ENCODE measurements at places on chromosomes 16 and 17.

DNA sequence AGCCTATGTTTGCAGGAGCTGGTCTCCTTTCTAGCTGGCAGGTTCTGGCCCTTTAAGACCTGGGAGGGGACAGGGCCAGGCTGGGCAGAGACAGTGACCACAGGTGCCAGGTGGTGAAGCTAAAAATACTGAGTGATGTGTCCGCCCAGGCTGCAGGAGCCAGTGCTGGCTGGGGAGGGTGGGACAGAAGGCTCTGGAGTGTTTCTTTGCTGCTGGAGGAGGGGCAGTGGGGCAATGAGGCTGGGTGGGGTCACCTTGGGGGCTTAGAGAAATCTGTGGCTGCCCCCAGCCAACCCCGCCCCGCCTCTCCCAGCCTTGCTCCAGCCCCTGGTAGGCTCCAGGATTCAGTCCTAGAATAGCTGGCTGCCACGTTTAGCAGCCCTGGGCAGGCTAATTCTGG is 30.4 kb upstream of the SBK1 start:
- DNase-seq = no peak

DNA sequence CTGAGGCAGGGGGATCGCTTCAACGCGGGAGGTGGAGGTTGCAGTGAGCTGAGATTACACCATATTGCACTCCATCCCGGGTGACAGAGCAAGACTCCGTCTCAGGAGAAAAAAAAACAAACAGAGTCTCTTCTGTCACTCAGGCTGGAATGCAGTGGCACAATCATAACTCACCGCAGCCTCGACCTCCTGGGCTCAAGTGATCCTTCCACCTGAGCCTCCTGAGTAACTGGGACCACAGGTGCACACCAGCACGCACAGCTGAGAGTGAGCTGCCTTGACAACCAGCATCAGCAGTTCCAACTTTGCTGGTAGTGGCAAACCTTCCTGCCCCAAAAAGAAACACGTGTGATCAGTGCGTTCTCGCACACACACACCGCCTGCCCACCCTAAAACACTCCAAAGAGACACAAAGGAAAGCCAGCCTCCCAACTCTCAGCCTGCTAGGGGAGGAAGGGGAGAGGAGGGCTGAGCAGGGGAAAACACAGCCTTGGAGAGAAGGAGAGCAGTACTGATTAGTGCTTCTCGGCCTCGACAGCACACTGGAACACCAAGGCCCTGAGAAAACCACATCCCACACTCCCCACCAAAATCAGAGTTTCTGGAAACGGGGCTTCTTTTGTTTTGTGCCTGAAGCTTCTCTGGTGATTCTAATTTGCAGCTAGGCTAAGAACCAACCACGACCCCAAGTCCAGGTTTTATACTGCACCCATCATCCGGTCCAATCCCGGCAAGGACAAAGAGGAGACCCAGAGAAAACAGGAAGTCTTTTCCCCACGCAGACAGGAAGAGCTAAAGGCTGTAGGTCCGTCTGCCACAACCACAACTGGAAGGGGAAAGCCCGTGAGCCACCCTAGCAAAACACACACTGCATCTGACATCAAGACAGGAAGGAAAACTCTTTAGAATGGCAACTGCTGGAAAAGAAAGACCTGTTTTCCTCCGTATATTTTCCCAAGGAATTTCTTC is 28.8 kb downstream of the ZCCHC14 start:
- peak; percentile 11 for DNase-seq

DNA sequence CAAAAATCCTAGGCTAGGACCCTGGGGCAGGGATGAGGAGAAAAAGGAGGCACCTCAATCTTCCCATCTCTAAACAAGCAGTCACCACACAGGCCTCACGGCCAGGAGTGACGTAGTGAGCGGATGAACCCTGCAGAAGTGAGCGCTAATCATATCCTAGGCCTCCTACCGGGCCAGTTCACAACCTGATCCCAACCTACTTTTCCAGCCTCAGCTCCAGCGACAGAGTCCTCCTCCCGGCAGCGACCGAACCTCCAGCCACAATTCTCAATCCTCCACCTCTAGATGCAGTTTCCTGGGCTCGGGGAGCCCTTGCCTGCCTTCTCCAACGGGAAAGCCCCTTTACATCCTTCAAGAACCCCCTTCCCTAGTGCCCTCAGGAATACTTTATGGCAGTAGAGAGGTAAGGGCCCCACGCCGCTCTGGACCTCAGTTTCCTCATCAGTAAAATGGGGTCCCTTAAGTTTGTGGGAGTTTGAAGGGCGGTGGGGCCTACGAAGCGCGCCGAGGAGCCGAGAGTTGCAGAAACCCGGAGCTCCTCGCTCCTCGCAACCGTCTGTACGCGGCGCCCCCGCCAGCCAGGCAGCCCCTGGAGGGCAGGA is 1.4 kb downstream of the ZNF668 start:
- no peak for DNase-seq

DNA sequence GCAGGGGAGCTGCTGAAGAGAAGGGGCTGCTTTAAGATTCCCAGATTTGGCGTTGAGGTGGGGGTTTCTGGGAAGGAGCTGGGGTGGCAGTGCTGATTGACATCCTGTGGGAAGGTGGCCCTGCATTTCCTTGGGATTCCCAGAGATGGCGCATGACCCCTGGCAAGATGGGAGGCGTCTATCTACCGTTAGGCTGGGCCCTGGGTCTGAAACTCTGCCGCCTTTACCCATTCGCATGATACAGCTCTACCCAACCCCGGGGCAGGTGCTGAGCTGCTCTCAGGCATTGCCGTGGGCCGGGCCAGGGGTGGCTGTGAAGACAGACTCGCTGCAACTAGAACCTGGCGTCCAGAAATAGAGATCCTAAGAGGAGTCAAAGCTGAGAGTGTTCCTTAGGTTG is 9.9 kb upstream of the MVD start:
- no peak for DNase-seq

GRCh38 chr17:79650283-79650682 is 39.4 kb upstream of the RBFOX3 start:
- DNase-seq = no peak

DNA sequence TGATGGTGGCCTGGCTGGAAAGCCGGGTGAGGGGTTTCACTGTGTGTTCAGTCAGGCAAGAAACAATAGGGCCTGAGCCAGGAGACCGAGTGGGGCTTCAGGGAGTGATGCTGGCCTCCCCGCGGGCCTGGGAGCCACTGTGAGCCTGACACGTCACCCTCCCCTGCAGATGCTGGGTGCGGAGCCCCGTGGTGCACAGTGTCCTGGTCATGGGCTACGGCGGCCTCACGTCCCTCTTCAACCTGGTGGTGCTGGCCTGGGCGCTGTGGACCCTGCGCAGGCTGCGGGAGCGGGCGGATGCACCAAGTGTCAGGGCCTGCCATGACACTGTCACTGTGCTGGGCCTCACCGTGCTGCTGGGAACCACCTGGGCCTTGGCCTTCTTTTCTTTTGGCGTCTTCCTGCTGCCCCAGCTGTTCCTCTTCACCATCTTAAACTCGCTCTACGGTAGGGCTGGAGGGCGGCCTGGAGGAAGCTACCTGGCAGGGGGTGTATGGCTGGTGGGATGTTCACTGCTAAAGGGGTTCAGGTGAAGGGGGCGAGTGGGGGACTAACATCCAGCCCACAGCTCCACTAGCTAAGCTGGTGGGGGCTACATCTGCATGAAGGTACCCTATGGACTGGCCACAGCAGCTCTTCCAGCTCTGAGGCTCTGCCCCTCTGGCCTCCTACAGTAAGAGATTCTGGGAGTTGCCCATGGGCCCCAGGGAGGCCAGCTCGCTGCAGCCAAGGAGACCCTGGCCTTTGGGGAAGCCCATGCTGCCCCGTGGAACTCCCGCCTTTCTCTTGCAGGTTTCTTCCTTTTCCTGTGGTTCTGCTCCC is 32.4 kb downstream of the ADGRG5 start:
- no peak for DNase-seq

DNA sequence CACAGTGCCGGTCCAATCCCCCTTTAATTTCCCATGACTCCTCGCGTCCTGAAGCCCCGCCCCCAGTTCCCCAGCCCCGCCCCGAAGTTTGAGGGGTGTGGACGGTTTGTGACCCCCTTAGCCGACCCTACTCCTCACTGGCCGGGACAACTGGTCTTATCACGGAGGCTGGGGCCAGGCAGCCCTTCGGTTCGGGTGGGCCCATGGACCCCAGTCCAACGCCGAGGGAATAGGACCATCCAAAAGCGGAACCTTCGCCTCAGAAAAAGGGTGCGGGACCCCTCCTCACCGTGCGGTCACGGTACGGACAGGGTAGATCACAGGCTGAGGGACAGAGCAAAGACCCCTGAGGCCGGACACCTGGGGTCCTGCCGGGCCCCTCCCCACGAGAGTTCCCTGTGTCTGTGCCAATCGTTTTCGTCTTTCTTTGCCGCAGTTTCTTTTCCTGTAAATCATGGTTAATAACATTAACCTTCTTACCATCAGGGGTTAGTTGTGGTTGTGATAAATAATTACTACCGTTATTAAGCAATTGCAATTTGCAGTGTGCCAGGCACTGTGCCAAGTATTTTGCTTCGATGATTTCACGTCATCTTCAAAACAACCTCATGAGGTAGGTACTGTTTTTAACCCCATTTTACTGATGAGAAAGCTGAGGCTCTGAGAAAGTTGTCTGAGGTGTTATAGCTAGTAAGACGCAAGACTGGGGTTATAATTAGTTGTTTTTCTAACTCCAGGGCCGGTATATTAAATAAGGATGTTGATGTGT is 543 bp downstream of the TMUB2 start:
- peak; percentile 33 for DNase-seq

DNA sequence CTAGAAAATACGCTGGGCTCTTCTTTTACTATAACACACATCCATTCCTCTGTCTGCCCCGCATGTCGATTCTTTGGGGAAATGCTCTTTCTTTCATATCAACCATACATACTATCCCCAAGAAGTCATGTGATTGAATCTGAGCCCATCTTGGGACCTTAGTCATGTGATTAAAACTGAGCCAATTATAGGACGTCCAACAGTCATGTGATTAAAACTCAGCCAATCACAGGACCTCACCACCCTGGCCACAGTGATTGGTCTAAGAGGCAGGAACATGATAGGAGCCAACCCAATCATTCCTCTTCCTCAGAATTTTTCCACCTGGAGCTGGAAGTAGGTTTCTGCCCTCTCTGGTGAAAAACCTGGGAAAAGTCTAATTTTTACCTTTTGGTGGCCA is 78.8 kb downstream of the TMEM114 start:
- no peak for DNase-seq

DNA sequence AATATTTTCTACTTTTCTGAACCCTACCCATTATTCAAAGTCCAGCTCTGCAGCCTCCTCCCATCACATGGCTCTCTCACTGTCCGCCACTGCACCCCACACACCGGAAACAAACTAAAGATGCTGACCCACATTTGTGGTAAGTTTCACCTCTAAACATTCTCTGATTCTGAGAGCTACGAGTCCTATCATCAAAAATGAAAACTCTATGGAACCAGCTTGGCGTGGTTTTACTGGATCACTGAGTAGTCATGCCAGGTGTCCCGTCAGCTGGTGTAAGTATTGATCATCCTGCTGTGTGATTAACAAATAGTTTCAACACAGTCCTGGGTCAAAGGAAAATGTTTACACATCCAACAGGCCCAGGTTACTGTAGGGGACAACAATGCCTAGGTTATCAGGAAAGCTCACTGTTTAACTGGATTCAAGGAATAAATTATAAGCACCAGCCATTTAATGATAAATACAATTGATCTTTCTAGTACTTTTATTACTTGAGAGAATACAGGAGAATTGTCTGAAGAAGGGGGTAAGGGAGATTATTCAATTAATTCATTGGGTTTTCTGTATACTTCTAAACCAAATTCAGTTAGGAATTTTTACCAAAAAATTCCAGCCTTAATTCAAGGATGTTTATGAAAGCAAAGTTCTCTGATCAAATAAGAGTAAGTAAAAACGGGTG is 33.9 kb downstream of the CYTH1 start:
- DNase-seq = no peak

GRCh38 chr17:66492561-66493005 is 190.2 kb downstream of the PRKCA start:
- DNase-seq = no peak

DNA sequence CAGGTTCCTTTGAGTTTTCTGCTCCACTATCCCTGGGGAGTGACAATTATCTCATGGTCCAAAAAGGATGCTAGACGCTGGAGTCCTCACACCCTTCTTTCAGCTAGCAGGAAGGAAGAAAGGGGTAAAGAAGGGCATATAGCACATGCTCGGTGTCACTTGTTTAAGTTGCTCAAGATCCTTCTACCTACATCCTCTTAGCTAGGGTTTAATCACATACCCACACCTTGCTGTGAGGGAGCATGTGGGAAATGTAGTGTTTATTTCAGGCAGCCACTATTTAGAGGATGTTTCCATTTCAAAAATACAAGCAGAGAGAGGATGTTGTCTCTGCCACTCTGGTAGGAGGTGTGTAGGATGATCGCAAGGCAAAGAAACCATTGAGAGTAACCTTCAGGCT is 4.5 kb downstream of the PRKCB start:
- no peak for DNase-seq

DNA sequence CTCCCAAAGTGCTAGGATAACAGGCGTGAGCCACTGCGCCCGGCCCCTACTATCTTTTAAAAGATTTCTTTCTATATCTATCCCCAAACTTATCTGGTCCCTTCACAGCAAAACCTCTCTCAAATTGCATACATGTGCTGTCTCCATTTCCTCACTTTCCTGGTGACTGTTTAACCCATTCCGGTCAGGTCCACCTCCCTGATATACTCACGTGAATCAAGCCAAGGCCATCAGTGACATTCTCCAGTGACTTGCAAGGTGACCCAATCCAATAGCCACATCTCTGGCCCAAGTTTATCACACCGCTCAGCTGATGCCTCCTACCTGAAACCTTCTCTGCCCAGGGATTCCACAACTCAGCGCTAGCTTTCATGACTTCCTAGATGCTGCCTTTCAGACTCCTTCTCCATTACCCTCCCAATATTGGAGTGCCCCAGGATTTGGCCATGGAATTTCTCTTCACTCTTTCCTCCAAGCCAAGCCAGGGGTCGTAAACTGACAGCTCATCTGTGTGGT is 1.4 kb upstream of the CTCF start:
- no peak for DNase-seq

- no peak for DNase-seq
Observed at GRCh38 chr17:43457362-43457692, 26.4 kb upstream of the DHX8 start.

DNA sequence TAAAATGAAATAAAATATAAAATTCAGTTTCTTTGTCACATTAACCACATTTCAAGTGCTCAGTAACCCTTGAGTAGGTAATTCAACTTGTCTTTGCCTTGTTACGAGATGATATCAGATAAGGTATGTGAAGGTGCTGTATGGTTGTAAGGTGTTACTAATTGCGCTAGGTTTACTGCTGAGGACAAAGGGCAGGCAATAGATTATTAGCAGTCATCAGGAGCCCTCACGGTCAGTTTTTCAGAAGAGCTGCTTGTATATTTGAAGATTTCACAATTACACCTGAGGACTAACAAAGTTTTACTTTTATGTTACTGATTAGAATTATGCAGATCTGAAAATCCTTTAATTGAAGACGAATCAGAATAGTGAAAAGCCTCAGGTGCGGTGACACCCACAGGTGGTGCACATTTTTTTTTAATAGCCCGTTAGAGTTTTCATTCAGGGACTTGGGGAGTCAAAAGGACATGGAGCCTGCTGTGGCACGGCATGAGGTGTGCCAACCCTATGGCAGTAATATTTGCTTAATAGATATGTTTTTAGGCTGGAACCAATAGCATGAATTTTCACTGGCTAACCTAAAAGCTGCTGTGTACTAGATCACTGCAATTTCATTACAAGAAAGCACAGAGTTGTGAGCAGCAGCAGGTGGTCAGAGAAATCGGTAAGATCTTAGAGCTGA is 16.4 kb downstream of the NDEL1 start:
- no peak for DNase-seq

- DNase-seq = no peak
Observed at GRCh38 chr17:17363638-17364337, 60.6 kb downstream of the NT5M start.

GRCh38 chr16:49015225-49015592 is 266.4 kb downstream of the CBLN1 start:
- no peak for DNase-seq

- DNase-seq = no peak
Observed at GRCh38 chr16:72002619-72003018, 2.4 kb upstream of the PKD1L3 start.
